ENCODE measurements at places on chromosomes 2 and 18.

- no peak for DNase-seq
These were observed 255.3 kb downstream of the BCL11A start for GRCh38 chr2:60298006-60298696.

DNA sequence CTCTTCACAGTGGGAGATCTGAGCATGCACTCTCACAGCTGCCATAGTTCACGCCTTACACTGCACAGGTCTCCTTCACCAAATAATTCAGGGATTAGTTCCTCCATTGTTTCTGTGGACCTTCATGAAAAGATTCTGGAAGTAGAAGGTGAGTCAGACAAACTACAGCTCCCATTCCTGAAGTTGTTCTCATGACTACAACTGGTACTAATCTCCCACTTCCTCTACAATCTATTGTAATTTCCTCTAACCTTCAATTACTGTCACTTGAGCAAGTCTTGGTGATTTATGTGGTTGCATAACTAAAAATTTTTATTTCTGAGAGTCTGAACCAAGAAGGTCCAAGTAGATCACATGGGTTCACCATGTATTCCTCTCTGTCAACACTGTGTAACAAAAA is 128.7 kb downstream of the XIRP2 start:
- no peak for DNase-seq

GRCh38 chr2:669323-669722 is 7.9 kb downstream of the TMEM18 start:
- no peak for DNase-seq

GRCh38 chr2:86239326-86239725 is 40.1 kb downstream of the MRPL35 start:
- no peak for DNase-seq

DNA sequence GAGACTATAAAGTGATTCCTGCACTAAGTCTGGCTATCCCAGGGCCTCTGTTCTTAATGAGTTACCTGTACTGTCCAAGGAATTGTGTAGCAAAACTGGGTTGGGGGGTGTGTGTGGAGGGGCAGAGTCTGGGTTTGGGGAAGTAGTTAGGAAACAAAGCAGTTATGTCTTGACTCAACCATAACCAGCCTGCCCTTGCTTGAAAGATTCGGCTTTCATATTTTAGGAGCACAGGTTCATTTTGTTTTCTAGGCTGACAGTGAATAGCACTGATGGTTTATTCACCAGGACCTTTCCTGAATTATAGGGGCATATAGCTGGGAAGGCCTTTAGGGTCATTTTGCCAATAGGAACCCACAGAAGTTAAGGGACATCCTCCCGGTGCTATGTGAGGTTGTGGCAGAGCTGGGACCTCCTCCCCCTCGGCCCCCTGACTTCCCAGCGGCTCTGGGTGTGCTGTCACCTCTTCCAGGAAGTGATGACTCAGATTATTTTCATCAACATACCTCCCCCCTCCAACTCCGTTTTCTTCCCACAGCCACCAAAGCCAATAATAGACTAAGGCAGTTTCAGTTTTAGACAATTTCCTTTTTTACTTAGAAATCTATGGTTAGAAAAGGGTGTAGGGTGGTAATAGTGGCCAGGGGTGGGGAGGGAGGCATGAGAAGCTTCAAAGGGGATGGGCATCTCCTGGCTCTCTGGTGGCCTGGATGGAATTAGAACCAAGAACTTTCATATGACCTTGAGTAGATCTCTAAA is 44.8 kb downstream of the SETBP1 start:
- no peak for DNase-seq

GRCh38 chr2:235300368-235301201 is 193.3 kb upstream of the AGAP1 start:
- DNase-seq, result no peak
